ENCODE measurements at places on chromosomes 1 and 21.

GRCh38 chr1:237786066-237786719 lies 104.5 kb downstream of the ZP4 start:
- no peak for DNase-seq

DNA sequence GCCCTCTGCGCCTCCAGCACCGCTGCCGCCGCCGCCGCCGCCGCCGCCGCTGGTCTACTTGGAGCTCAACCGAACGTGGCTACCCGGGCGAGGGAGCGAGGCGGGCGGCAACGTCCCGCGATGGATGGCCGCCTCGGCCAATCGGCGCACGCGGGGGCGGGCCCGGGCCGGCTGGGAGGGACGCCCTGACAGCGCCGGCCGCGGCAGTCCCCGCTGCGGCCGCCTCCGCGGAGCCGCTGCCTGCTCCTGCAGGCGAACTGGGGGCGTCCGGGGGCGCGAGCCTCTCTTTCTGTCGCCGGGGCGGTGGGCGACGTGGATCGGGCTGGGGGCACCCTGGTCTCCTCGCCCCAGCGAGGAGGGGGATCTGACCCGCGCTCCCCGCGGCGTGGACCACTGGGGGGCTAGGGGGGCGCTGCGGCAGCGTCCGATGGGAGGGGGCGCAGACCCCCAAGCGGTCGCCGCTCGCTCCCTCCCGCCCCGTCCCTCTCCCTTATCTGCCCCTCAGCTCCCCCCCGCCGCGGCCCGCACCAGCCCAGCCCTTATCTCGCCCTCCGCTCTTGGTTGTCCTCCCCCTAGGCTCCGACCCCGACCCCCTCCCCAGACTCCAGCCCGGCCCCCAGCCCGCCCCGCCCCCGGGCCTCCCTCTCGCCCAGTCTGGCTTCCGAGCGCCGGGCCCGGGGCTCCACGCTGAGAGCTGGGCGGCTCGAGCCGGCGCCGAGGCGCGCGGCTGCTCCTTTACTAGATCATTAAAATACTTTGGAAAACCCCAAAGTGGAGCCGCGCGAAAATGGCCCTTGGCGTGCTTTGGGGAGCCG lies at the start of gene SSBP3:
TSS of gene SSBP3 (minus strand) at position 56 of the 815 bp plus-strand sequence.
- DNase-seq, result peak; percentile 97

- no peak for DNase-seq
Observed at GRCh38 chr1:224180783-224181452, 2.1 kb upstream of the DEGS1 start.

DNA sequence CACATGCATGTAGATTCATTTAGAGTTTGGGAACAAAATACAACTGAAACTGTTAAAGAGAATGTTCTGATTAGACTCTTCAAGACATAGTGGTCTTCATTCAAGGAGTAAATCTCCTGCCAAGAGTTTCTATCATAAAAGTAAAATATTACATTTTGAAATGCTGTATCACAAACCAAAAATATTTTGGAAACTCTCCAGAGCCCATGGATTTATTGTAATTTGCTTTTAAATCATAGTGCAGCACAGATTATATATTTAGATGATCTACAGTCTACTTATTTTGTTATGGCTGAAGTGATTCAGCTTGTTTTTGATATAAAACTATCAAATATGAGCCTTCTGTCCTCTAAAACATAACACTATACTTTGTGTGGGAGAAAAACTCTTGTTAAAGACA lies 105.3 kb downstream of the DISP1 start:
- no peak for DNase-seq

GRCh38 chr1:246638941-246639655 lies 72.8 kb downstream of the CNST start:
- DNase-seq, result no peak

GRCh38 chr1:108007531-108007930 lies 42.6 kb upstream of the VAV3 start:
- DNase-seq, result no peak

DNA sequence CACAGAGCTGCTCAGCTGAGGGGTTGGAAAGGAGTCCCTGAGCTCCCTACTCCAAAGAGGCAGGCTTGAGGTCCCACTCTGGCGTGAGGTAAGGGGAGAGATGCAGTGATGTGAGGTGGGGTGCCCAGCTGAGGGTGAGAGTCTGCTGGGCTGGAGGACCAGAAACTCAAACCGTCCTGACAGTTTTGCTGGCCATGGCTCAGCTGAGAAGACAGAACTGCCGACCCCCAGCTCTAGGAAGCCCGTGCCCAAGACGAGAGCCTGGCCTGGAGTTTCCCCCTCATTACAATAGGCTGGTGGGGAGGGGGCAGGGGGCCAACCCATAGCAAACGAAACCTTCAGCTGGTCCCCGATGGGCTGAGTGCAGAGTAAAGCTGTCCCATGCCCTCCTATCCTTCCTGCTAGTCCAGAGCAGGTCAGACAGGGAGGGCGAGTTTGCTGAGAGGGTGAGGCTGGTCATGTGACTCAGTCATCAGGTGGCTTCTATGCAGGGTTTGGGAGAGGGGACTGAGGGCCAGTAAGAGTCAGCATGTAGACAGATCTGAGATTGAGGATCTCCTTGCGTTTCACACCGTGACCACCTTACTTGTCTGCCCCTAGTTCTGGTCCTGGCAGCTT lies 129.3 kb downstream of the PRDM2 start:
- no peak for DNase-seq

- no peak for DNase-seq
Observed at GRCh38 chr1:244862354-244862698, 2.0 kb downstream of the HNRNPU start.

GRCh38 chr1:55012661-55013060 lies 13.9 kb downstream of the BSND start:
- no peak for DNase-seq

DNA sequence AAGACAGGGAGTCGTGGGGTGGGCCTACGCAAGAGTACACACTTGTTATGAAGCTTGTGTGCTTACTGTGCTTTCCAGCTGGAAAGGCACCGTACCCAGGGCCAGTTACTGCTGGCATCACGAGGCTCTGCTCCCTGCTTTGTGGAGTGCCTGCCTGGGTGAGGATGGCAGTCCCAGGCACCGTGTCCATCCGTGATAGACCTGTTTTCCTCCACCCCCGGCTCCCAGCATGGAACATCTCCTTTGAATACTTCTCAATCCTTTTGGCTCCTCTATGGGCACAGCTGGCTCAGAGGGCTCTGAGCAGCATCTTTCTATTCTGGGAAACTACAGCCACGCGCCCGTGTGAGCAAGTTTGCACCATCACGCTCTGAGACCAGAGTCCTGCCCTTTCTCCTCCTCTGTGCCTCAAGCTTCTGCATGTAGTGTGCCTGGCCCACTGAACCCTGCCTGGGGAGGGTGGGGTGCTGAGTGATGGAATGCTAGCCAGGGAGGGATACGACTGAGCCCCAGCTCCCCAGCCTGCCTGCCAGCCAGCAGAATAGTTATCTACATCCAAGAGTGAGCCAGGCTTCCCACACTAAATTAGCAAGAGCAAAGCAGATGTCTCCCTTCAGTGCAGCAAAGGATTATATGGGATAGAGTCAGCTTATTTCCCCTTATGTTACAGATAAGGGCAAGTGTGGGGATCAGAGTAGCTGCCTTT lies 7.1 kb upstream of the TNR start:
- peak; percentile 68 for DNase-seq

DNA sequence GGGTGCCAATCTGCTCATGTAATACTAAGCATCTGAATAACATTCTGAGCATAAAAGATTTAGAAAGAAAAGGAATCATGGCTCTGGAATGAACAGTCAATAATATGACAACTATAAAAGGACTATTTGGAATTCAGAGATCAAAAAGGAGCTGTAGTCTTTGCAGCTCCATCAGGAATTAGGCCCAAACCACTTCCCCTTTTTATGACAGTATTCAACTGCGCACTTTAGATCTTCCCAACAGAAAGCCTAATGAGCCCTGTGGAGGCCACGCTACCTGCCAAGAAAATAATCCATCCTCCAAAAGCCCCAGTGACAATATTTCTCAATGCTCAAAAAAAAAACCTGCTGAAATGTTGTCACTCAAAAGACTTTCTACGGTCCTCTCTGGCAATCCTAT lies 163.2 kb downstream of the SNX7 start:
- DNase-seq, result no peak

- no peak for DNase-seq
Observed at GRCh38 chr1:27958513-27958912, 1.3 kb upstream of the XKR8 start.

- no peak for DNase-seq
Observed at GRCh38 chr1:79777481-79778219, 771.1 kb upstream of the ADGRL4 start.

- no peak for DNase-seq
Observed at GRCh38 chr1:219495737-219496408, 117.0 kb downstream of the ZC3H11B start.

DNA sequence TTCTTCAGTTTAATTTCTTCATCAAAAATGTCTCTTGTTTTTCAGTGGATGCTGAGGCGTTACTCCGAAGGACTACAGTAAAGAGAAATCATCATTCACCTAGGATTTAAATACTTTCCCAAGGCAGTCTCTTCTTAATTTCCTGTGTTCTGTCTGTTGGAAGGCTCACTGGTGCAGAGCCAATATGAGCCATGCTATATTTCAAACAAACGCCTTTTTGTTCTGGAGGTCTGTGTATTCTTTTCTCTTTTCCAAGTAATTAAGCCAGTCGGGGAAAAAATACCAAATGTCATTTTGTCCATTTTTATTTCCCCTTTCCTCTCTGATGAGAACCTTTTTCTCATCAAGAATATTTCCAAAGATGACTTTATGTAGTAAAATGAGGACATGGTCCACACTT lies 206.5 kb downstream of the RWDD3 start:
- DNase-seq, result no peak

DNA sequence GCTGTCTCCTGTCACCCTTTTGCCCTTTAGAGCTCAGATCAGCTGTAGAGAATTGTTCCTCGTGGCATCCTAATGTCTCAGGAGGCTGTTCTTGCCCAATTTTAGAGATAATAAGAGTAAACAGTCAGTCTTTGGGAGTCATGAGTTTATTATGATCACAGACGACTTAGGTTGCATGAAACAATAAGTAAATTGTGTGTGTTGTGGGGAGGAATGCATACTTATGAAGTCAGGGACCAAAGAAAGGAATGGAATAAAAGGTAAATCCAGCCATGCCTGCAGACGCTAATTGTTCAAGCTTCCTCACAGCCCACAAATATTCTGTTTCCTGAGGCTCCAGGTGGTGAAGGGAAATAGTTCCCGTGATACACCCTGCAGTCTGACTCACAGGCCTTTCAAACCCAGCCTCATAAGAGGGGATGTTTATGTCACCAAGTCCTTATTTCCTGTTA lies 897 bp downstream of the EPHX4 start:
- no peak for DNase-seq

GRCh38 chr1:223844787-223845036 lies 1.0 kb downstream of the TP53BP2 start:
- no peak for DNase-seq

GRCh38 chr1:212525479-212526110 lies 83.0 kb upstream of the ATF3 start:
- no peak for DNase-seq

GRCh38 chr1:28244549-28245251 lies 8.8 kb downstream of the ATP5IF1 start:
- no peak for DNase-seq

GRCh38 chr1:71828431-71829012 lies 453.8 kb downstream of the NEGR1 start:
- no peak for DNase-seq

DNA sequence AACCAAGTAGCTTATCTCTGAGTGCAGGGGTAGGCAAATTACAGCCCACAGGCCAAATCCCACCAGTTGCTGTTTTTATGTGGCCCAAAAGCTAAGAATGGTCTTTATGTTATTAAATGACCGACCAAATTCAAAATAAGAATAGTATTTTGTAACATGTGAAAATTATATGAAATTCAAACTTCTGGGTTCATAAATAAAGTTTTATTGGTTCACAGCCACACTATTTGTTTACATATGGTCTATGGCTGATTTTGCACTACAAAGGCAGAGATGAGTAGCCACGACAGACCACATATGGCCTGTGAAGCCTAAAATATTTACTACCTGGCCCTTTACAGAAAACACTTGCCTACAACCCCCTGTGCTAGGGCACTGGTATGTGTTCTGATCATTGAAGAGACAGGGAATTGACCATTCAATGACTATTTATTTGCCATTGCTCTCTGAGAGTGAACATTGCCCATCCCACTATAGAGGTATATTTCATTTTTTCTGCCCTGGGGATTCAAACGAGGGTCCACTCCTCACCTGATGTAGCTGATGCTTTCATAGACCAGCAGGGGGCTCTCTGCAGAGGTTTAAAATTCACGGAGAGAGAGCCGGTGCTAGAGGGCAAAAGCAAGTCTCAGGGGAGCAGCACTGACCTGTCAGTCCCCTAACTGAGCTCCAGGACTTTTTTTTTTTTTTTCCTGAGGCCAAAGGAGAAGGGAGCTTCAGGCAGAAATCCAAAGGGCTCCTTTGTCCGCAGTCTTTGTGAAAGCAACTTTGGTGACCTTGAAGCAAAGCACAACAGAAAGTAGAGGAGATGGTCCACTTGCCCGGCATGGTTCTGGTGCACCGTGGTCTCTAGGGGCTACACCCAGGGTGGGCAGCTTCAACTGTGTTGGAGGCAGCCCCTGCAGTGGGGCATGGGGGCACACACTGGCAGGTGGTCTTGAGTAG lies 7.3 kb upstream of the GNL2 start:
- no peak for DNase-seq

- DNase-seq, result peak; percentile 58
Observed at GRCh38 chr1:180906511-180906910, 6.2 kb upstream of the KIAA1614 start.

DNA sequence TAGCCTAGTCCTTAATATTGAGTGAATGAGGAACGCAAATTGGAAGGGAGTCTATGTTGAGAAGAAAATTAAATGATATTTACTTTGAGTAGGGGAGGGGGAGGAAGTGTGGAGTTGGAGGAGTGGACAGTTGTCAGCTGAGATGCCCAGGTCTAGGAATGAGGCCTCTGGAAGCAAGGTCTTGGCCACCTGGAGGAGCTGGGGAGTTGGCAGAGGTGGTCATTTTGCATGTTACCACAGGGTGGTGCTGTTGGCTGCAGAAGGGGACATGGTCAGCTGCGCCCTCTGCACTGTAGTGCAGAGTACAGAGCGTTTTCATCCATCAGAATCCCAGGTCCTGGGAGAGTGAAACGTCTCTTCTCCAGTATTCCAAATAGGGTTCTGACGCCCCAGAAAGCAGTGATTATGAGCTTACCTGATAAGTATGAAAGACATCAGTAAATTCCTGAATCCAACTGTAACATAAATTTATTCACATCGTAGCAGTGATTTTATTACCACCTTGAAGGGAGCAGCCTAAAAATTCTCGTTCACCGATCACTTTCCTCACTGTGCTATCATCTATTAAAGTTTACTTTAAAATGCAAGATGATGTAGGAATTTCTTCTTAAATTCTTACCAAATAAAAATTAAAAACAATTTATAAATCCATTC lies 13.8 kb downstream of the PARK7 start:
- no peak for DNase-seq

- DNase-seq, result no peak
Observed at GRCh38 chr1:64378826-64379225, 91.1 kb upstream of the CACHD1 start.

DNA sequence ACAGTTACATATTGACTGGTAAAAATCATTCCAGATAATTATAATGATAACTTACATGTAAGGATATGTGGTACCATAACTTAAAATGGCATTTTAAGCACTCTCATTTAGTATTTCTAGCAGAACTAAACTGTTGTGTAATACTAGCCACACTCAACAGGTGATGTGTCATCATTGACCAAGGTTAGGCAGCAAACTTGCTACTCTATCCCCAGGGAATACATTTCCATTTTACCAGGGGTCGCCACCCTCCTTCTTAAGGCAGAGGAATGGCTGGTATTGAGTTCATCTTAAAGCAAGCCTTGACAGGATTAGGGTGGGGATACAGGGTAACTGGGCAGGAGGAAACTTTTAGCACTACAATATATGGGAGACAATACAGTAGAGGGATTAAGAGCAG lies 259.8 kb upstream of the CAMK1G start:
- no peak for DNase-seq

- no peak for DNase-seq
Observed at GRCh38 chr1:8410791-8411190, 92.9 kb downstream of the SLC45A1 start.
